Left kidney (tissue), 8 donors: ENCODE measurements at places on chromosomes 5 and 9.

- no peak for DNase-seq
Observed at GRCh38 chr5:56154732-56155484, 78.2 kb downstream of the ANKRD55 start.

DNA sequence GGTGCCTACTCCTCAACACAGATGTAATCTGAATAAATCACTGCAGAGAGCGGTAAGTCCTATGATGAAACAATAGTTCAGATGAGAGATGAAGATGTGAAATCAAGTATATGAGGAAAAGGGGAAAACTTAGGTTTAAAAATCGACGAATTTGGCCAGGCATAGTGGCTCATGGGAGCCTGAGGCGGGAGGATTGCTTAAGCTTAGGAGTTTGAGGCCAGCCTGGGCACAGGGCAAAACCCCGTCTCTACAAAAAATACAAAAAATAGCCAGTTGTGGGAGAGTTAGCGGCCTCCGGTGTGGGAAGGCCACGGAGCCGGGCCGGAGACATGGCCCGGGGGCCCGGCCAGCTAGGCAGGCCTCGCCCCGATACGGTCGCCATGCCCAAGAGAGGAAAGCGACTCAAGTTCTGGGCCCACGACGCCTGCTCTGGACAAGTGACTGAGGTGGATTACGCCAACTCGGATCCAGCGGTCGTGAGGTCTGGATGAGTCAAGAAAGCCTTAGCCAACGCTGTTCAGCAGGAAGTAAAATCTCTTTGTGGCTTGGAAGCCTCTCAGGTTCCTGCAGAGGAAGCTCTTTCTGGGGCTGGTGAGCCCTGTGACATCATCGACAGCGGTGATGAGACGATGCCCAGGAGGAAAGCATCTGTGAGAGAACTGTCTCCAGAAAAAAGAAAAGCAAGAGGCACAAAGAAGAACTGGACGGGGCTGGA lies 62.8 kb upstream of the SUB1 start:
- no peak for DNase-seq

DNA sequence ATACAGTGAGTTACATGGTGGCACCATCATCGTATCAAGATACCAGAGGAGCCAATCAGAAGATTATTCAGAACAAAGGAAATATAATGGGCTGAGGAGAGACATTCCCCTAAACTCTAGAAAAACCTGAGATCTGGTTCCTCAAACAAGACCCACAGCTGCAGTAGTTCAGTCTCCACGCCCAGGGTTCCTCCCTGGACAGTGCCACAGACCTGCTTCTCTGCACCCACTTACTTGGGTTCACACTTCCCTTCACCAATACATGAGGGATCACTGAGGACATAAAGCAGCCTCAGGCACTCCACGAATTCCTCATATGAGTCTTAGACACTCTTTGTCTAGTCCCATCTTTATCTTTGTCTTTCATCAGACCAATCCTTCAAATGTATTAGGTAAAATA lies 101.7 kb downstream of the APTX start:
- DNase-seq = no peak

GRCh38 chr5:169889572-169889971 lies 90.7 kb downstream of the INSYN2B start:
- DNase-seq = no peak

GRCh38 chr5:126519637-126520592 lies 75.1 kb downstream of the ALDH7A1 start:
- no peak for DNase-seq
